ENCODE measurements at places on chromosomes 12 and 14.

DNA sequence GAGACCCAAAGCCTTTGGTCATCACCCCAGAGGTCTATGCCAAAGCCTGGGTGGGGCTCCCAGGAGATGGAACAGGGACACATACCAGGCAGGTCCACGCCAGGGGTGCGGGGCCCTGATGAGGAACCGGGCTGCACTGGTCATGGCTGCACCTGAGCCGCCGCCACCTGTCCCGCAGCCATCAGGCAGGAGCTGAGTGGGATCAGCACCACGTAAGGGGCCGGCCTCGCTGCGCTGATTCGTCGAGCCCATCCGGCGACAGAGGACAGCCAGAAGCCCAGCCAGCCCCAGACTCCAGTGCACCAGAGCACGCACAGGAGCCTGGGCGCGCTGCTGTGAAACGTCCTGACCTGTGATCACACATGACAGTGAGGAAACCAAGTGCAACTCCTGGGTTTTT, 15.9 kb downstream of the DEGS2 start:
- DNase-seq = no peak

DNA sequence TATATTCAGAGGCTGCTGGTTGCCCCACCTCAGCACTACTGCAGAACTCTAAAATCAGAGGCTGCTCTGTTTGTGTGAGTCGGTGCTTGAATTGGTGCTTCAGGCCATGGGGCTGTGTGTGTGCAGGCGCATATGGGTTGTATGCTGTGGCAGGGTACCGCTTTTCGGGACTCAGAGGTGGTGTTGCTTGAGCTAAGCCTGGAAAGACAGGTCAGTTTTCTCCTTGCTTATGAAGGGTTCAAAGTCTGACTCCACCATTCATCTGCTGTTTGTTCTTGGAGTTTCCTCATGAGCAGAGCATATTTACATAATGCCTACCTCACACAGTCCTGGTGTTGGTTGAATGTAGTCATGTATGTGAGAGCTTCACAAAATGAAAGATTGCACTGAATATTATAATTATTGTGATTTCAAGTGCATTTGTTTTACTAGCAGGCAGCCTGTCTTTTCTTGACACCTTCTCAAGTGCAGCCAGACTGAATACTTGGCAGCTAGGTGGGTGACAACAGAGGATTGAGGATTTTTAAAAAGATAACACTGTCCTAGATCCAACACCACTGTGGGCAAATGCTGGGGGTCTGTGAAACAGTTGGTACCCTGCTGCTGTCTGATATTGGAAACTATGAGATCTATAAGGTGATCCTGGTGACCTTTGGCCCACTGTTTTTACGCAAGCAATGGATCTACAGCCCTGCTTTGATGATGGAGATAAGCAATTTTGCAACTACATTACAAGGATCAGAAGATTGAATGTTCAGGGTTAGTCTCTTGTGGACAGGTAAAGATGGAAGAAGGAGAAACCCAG, 1.0 kb upstream of the ANG start:
- DNase-seq = no peak

- DNase-seq = no peak
Observed at GRCh38 chr12:69509904-69510827, 40.0 kb downstream of the FRS2 start.

DNA sequence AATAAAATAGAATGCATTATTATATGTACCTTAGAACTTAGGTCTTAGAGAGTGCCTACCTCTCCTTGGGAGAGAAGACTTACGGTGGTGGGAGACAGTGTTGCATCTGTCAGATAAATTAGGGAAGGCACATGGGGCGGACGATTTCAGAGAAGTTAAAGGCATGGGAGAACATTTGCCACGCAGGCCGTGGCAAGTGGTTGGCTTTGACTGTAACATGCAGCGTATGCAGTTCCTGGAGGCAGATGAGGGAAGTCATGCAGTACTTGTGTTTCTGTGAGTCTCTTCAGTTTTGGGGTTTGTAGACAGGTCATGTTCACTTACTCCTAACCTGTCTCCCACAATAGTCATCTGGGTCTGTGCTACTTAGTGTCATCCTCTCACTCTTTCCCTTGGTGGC, 43.6 kb downstream of the ETV6 start:
- no peak for DNase-seq

GRCh38 chr12:47139000-47139681, 59.4 kb upstream of the AMIGO2 start:
- no peak for DNase-seq

- no peak for DNase-seq
Observed at GRCh38 chr14:22664261-22664660, 20.1 kb upstream of the OR6J1 start.

GRCh38 chr14:85991156-85991555, 461.2 kb downstream of the FLRT2 start:
- DNase-seq = no peak

DNA sequence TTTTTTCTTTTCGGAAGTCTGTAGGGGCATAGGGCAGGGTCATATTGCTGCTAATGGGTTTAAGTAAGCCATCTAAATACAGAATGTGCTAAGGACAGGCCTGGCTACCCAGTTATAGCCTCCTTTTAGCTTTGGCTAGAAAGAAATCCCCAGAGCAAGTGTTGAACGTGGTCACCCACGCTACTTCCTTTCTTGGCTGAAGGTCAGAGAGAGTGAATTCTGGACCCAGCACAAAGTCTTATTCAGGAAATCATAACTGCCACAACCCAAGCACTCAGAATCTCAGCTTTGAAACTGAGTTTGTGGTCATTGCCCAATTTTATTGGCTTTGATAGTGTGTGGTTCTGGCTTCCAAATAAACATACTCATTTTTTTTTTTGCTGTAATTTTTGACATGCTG, 542.1 kb upstream of the ATP2B1 start:
- DNase-seq = no peak

GRCh38 chr12:91056488-91056887, 1.3 kb downstream of the KERA start:
- no peak for DNase-seq

GRCh38 chr12:124975276-124975675, 13.7 kb downstream of the DHX37 start:
- no peak for DNase-seq

DNA sequence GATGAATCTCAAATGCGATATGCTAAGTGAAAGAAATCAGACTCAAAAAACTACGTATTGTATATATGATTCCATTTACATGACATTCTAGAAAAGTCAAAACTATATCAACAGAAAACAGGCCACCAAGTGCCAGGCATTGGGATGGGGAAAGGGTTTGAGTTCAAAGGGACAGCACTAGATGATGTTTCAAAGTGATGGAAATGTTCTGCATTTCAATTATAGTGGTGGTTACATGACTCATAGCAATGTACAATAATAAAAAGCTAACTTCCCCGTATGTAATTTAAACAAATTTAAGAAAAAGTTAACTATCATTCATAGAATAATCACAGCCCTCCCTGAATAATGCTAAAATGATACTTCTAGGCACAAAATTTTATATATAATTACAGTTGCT, 13.5 kb downstream of the HECTD1 start:
- no peak for DNase-seq

GRCh38 chr12:92779902-92780301, 77.1 kb downstream of the PLEKHG7 start:
- DNase-seq = no peak

DNA sequence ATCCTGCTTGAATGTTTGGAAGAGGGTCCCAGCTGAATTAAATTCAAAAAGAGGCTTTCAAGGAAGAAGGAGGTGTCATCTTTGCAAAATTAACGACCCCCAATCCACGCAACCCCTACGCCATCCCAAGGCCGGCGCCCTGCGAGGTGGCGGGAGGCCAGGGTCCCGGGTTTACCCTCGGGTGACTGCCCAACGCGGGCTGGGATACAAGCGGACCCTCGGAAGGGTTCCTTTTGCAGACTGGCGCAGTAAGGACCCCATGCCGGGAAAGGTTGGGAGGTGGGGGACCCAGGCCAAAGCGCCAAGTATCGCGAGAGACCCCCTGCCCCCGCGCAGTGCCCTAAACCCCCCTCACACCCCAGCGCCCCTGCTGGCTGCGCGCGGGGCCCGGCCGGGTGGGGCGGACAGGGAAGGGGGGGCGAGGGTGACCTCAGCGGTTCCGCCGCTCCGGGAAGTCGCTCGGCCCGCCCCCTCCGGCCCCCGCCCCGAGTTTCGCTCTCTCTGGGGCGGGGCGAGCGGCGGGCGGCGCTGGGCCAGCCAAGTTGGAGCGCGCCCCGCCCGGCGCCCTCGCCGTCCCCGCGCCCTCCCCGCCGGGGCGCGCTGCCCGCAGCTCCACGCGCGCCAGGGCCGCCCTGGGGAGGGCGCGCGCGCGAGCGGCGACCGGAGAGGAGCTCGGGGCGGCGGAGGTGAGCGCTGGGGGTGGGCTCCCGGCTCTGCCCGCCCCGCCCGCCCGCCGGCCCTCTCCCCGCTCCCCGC, 708 bp upstream of the ZBTB42 start:
- DNase-seq = peak; percentile 54

GRCh38 chr12:5343711-5344110, 88.2 kb upstream of the NTF3 start:
- no peak for DNase-seq

DNA sequence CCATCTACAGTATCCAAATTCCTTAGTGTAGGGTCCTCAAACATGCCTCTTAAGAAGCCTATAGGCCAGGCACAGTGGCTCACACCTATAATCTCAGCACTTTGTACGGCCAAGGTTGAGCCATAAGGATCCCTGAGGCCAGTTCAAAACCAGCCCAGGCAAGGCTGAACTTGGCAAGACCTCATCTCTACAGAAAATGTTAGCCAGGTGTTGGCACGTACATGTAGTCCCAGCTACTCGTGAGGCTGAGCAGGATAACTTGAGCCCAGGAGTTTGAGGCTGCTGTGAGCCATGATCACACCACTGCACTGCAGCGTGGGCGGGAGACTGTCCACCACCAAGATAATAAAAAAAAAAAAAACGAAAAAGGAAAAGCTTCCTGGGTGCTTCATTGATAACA, 6.8 kb downstream of the CCDC59 start:
- DNase-seq = no peak

DNA sequence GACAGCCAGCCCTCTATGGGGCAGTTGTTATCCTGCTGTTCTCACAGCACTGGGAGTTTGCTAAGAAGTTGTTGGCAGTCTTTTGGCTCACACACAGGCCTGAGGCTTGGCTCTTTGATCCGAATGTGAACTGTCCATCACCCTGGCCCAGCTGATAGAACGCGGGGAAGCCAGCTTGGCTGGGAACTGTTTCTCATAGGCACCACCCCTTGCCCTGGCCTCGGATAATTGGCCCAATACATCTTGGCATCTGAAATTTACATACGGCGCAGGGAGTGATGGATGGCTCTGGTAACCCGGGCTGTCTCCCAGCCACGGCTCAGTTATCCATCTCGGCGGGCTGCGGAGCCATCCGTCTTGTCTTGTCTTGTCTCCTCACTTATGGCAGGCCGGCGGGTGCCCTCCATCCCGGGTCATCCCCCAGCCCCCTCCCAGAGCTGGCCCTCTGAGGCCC, 164.1 kb downstream of the PHETA1 start:
- no peak for DNase-seq

DNA sequence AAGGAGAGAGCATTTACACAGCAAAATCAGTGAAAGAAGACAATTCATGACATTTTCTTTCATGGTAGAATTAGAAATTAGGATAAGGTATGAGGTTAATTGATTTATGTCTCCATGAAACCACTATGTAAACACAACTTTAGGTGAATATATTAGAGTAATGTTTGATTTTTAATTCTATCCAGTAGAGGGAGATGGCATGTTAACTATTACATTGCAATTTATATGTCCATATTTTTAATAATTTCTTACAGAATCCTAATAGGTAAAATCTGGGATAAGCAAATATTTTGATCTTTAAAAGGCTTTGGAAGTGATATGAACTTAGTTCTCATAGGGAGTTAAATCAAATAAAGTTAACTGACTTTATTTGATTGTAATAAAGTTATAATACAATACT, 373.4 kb upstream of the PDE3A start:
- DNase-seq = no peak

DNA sequence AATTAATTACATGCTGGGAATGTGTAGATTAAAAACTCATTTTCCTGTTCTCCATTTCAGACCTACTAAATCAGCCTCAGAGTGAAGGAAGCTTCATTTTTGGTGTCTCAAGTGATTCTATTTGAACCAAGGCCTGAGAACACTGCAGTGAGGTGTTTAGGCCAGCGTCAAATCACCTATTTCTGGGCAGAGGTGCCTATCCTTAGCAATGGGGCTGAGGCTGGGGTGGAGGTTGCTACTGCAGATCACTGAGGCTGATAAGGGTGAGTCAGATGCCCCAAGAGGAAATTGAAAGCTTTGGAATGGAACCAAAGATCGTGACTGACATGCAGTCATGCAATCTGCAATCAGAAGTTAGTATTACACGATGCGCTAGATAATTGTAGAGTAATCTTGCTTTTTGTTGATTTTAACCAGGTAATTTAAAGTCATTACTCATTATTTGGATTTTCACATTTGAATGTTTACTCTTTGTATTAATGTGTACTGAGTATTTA, 4.4 kb downstream of the TXNRD1 start:
- DNase-seq = peak; percentile 6

- no peak for DNase-seq
Observed at GRCh38 chr14:104130974-104131651, 7.3 kb upstream of the KIF26A start.

DNA sequence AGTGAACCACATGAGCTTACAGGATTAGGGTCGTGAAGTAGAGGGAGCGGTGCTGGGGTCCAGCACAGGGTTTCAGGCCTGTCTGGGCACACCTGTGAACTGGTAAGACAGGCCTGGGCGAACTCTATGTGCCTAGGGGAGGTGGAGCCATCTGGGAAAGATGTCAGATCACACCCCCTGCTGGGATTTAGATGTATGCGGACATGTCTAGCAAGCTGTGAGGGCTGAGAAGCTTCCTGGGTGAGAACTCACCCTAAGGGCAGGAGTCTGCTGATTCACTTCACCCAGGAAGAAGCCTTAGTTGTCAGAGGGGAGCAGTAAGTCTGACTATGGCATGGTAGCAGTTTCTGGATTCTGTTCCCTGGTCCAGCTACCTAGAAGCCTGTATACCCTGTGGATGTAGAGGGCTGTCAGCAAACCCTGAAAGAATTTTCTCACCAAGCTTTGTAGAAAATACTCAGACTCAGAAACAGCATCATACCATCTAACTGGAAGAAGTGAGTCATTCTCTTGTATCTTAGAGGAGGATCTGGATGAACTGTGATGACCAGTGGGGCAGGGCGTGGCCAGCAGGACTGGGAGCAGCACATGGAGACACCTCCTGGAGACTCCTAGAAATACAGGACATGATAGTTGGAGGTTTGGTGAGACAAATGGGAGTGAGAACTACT, 11.2 kb upstream of the PYGL start:
- no peak for DNase-seq

DNA sequence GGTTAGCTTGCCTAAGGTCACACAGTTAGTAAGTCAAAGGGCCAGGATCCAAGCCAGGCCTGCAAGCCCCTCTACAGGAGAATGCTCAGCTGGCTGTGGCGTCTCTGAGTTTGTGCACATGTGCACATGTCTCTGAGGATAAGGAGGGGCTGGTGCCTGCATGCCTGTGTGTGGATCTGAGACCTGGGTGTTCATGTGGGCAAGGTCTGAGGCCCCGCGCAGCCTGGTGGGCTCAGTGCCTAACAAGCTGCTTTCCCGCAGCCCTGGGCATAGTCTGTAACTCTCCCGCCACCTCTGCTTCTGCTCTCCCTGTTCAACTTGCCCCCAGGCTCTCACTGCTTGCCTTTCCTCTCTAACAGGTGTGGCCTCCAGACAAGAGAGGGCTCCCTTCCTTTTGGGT, 4.3 kb upstream of the SLC6A12 start:
- no peak for DNase-seq

All from effector memory CD8-positive, alpha-beta T cell (primary cell).